ENCODE measurements at places on chromosomes 13 and 19. TPM values are rescaled to one million over a fixed set of nuclear protein-coding genes. Genes with fewer than 3 reads are reported as not detected.

DNA sequence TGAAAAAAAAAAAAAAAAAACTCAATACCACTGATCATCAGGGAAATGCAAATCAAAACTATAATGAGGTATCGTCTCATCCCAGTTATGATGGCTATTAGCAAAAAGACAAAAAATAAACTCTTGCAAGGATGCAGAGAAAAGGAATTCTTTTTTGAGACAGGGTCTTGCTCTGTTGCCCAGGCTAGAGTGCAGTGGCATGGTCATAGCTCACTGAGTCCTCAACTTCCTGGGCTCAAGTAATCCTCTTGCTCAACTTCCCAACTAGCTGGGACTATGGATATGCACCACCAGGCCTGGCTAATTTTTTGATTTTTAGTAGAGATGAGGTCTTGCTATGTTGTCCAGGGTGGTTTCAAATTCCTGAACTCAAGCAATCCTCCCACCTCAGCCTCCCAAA, 59.5 kb downstream of the MICU2 start:
- no peak for DNase-seq

DNA sequence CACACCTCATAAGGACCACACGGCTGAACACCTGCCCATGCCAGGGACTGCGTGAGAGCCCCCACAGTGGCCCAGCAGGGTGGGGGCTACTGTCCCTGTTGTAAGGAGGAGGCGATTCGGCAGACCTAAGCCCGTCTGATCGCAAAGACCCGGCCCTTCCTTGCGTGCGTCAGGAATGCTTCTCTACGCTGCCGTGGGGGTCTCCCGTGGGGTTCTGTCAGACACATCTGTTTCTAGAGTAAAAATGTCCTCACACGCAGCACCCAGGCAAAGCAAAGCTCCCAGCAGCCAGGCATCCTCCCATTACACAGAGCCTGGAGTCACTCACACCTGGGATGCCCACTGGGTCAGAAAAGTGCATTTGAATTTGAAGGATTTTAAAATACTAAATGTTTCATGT, 147.7 kb upstream of the SOX1 start:
- DNase-seq, result peak; percentile 26

DNA sequence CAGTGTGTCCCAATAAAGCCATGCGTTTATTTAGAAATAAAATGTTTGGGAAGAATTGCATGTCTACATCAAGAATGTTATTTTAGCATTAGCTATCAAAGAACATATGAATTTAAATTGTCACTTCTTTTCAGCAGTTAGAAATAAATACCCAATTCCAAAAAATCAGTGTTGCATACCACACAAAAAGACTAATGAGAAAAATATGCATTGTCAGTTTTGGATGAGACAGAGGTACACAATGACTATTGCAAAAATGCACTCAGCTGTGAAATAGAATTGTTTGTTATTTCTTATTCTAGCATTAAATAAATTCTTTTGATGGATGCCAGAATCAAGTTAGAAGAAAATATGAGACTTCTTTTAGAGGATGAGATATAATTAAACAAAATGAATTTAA, 833.9 kb downstream of the SLITRK1 start:
- DNase-seq, result no peak

DNA sequence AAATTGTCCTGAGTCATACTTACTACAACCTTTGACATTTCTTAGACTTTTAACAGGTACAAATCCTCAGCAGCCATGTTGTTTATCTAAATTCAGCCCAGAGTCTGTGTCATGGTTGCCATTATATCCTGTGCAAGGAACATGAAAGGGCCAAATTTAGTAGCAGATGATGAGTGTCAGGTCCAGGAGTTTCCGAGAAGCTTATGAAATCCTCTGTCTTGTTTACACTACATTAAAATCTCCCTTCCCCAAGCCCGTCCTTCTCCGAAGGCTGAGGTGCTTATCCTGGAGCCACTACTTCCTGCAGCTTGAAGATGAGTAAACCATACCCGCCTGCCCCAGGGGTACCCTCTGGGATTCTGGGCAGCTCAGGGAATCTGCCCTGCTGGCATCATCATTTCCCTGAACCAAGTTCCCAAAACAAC, 102.6 kb upstream of the SERP2 start:
- no peak for DNase-seq

- no peak for DNase-seq
Observed at GRCh38 chr13:42984691-42985090, 7.3 kb downstream of the EPSTI1 start.

- DNase-seq, result no peak
Observed at GRCh38 chr13:89950225-89950624, 1397.3 kb upstream of the MIR17HG start.

Gene VAV1
- not detected for total RNA-seq

Gene TNNI3
- total RNA-seq, result 14.2 TPM

Gene RDH13
- 20.6 TPM for total RNA-seq

Measured in endodermal cell (in vitro differentiated cells).